Endothelial cell (in vitro differentiated cells): ENCODE measurements at places on chromosomes 6 and 20.

GRCh38 chr20:25233016-25233772 is 14.7 kb upstream of the PYGB start:
- DNase-seq = no peak

- DNase-seq = peak; percentile 81
Measured at GRCh38 chr20:51022803-51023616, at the start of gene KCNG1. Gene KCNG1 (minus strand): TSS chr20:51023107. CDS start chr20:51010338, 12,769 bp downstream.

DNA sequence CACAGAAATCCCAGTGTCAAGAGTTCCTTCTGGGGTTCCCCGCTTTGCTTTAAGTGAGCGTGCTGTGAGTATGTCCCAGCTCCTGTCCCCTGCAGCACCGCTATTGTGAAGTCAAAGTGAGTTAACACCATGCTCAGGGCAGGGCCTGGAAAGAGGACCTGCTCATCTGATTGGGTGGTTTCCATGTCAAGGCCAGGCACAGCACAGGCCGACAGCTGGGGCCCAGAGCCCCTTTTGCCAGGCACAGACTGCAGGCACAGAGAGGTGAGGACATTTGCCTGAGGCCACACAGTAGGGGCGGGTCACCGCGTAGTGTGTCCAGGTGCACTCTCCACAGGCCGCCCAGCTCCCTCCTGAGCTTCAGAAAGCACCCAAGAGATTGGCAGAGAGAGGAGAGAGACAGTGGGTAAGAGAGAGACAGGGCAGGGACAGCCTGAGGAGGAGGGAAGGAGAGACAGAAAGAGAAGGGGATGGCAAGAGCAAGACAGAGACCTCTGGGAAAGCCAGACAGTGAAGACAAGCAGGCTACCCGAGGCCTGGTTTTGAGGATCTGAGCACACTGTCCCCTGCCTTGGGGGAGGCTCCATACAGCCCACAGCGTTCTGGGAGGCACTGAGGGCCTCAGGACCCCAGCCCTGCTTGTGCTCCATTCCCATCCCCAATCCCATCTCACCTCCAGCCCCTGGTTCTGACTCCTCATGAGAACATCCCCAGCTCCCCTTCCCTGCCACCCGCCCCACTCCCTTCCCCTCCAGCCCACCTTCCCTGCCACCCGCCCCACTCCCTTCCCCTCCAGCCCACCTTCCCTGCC is 6.5 kb upstream of the BPIFB1 start:
- DNase-seq = no peak

DNA sequence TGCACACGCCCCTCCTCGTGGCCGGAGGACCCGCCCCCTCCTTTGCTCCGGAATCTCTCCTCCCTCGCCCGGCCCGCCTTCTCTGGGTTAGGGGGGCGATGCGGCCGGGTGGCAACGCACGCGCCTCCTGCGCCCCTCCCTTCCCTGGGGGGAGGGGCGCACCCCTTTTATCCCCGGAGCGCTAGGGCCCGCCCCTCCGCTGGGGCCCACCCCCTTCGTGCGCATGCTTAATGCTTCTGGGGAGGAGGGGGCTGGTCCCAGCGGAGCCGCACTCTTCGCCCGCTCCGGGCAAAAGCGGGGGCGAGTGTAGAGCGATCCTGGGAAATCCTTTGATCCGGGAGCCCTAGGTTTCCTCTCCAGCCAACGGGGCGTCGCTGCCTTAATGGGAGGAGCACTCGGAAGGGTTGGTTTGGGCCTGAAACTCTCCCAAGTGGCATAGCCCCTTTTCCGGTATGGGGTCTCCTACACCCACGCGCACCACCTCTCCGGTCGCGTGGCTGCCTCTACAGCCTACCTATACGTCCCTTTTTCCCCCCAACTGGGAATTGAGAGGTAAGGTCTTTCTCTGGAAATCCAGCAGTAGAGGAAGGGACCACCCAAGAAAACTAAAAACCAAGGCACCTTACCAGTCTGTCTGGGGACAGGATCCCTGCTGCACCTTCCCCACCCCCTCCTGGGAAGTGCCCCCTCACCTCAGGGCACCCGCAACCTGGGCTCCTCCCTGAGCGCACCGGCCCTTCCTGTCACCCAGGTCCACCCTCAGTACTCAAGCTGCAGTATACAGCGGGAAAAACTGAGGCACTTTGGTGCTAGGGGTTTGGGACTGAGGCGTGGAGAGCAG is 2.1 kb downstream of the SOX12 start:
- peak; percentile 88 for DNase-seq

GRCh38 chr20:59047938-59048680 is 5.5 kb upstream of the PRELID3B start:
- no peak for DNase-seq

DNA sequence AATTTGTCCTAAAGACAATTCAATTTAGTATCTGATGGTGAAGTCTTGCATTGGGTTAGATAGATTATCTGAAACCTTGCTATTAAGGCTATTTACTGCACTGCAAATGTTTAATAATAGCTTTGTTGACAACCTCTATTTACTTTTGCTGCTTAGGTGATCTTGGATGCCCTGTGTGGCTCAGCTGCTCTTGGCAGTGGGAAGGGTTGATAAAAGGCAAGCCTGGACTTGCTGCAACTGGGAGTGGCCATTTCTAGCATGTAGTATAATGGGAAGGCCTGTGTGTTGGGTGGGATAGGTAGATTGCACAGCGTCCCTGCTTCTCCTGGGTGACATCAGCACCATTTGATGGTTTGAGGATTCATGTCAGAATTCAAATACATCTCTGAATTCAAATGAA is 49.1 kb downstream of the ARMC2 start:
- DNase-seq = no peak

DNA sequence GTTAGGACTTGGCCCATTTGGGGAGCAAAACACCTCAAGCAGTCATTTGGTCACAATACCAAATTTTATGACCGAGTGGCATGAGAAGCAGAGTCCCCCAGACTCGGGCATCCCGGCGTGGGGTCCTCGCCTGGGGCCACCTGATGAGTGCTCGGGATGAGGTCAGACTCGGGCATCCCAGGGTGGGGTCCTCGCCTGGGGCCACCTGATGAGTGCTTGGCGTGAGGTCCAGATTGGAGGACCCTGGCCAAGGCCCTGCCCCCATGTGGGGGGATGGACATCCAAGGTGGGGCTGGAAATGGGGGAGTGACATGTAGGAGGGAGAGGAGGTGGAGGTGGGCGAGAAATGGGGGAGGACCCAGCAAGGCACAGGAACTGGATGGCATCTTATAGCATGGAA is 56.1 kb upstream of the CST7 start:
- no peak for DNase-seq

- peak; percentile 76 for DNase-seq
Measured at GRCh38 chr20:23049201-23050075, at the start of gene THBD. Gene THBD (minus strand): TSS chr20:23049672. CDS start chr20:23049504, 168 bp downstream.

DNA sequence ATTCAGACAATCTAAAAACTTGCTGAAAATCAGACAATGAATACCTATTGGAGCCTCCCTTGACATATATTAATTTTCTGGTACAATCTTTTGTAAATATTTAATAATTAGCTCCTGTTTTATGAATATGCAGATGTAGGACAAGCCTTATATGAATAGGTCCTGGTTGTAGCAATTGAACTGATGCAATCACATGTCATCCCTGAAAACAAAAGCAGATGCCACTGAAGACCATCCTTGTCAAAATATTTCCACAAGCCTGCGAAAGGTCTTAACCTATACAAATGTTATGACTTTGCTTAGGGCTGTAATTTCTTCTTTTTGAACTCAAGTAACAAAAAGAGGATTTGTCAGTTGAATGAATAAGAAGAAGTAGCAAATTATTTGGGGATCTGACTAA is 722.1 kb downstream of the EYS start:
- DNase-seq = no peak
